Heart right ventricle (tissue), 16 donors: ENCODE measurements at places on chromosomes 12 and 14. TPM values are rescaled to one million over a fixed set of nuclear protein-coding genes. Genes with fewer than 3 reads are reported as not detected.

GLI1 gene
- 0.45 TPM for polyA plus RNA-seq

RTRAF gene
- 178 TPM for polyA plus RNA-seq

DNAI7 gene
- 0.04 TPM for polyA plus RNA-seq

MYH6 gene
- polyA plus RNA-seq, result 3,967 TPM

TAS2R42 gene
- not detected for polyA plus RNA-seq

HVCN1 gene
- polyA plus RNA-seq, result 17.9 TPM

PPP4R4 gene
- polyA plus RNA-seq, result 0.94 TPM

- DNase-seq, result no peak
These were observed 2.7 kb downstream of the APOLD1 start for GRCh38 chr12:12788131-12788530.

DNA sequence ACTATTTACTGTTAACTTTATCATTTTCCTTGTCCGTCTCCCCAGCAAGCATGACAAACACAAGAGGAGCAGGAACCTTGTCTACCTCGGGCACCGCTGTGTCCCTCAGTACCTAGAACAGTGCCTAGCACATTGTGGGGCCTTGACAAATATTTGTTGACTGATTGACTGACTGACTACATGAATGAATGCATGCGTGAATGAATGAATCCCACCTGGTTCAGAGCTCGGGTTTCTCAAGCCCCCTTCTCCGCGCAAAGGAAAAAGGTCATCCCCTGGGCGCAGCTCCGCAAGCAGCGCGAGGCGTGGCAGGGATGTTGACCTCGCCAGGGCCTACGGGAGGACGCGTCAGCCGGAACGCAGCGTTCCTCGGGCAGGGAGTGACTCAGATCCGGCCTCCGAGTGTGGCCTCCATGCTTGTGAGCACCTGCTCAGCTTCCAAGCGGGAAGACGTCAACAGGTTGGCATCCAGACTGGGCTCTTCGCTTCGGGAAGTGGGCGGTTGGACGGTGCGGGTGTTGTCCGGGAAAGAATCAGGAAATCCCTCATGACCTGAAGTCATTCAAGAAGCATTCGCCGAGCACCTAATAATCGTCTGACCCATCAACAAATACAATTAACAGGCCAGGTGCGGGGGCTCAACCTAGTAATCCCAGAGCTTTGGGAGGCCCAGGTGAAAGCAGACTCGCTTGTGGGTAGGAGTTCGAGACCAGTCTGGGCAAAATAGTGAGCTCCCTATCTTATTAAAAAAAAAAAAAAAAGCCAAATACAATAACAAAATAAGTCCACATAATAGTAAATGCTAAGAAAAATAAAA is 13.9 kb upstream of the UBC start:
- DNase-seq, result peak; percentile 72

GRCh38 chr12:57258977-57259970 is 8.3 kb upstream of the STAC3 start:
- peak; percentile 73 for DNase-seq

- DNase-seq, result no peak
These were observed 3.8 kb upstream of the KRT86 start for GRCh38 chr12:52270541-52271070.

DNA sequence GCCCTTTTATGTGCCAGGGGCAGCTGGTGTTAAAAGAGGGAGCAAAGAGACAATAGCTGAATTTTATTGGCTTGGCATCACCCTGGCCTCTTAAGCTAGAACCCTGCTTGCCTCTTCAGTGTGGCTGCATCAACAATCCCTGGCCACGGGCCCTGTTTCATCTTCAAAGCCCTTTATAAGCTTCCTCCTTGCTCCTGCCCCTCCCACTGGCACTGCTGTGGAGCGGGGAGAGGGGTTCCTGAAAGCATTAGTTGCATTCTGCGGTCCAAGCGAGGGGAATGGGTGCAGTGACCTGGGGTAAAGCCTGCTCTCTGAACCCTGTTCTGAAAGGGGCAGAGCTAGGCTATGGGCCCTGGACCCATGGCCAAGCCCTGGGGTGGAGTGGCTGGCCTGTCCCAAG is 220 bp upstream of the KRT83 start:
- no peak for DNase-seq

DNA sequence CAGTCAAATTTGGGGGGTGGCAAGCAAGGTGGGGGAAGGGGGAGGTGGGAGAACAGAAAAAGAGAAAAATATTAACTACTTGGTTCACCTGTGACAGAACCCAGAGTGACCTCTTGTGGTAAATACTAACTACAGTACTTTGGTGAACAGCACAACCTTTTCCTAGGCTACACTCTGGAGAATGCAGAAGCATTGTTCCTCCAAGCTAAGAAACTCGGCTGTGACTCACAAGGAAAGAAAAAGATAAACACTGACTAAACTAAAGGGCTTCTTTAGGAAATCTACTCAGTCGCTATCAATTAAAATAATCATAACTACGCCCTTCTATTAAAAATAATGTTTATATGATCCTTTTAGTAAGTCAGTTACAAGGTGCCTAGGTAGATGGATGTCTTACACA is 5.4 kb downstream of the KCNH5 start:
- no peak for DNase-seq

DNA sequence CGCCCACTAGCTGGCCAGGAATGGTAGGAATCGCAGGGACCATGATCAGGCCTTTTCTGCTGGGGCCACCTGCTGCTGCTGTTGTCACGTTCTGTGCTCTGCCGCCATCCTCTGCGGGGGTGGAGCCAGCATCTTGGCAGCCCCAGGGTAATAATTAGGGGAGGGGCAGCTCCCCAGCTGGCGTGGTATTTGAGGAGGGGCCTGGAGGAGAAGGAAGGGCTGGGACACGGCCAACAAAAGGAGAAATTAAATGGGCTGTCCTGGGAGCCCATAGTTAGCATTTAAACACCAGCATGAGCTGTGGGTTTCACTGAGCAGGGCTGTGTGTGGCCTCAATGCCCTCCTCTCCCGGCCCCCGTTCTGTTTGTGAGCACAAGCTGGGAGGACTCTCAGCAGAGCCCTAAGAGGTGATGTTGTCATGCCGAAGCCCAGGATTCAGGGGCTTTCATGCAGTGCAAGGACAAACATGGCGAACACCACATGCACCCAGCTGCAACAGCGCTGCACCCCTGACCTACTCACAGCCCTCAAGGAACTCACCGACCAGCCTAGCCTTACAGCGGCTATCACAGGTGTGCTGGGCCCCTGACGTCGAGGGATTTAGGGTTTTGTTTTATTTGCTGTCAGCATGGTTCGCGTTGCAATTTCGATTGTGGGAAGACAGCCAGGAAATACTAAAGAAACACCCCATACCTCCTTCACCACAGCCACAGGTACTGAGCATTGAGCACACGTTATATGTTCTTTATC is 324.3 kb downstream of the CACNA1C start:
- no peak for DNase-seq

DNA sequence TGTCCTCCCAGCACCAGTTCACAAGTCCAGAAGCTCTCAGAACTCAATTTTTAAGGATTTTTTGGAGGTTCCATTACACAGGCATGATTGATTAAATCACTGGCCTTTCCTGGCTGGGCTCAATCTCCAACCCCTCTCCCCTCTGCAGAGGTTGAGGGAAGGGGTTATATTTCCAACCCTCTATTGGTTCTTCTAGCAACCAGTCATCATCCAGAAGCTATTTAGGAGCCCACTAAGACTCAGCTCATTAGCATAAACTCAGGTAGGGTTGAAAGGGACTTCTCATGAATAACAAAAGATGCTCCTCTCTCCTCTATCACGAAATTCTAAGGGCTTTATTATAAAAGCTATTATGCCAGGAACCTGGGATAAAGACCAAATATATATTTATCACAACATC is 41.5 kb downstream of the SPPL3 start:
- no peak for DNase-seq

DNA sequence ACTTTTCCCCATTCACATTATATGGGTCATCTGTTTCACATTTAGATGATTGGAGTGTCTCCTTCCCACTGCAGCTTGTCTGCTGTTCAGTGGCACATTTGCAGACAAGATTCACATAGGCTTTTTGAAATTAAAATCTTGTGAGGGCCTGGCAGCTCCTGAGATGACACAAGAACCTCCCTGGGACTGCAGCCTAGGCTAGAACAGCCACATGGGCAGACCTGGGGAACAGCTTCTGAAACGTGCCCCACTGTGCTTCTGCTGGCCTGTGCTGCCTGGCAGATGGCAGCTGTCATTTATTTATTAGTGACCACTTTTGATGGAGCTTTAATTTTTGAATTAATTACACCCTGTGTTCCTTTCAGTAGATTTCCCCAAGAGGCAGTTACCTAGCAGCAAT is 137.4 kb downstream of the GRIP1 start:
- no peak for DNase-seq

- no peak for DNase-seq
These were observed 7.7 kb upstream of the TCTN1 start for GRCh38 chr12:110606253-110606611.

DNA sequence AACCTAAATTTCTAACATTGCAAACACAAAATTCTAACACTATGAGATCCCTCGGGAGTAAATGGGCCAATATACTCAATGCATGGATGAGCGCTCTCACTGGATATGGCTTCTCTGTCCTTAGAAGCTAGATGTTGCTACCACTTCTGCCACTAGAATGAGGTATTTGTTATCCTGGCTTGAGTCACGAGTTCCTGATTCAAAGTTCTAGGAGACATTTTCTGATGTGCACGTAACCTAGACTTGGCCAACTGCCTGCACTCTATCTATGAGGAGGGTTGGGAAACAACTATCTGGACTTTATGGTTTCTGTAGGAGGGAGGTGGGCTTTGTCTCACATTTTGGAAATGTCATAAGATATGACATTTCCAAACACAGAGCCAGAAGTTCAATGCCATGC is 37.6 kb downstream of the FERMT2 start:
- no peak for DNase-seq

DNA sequence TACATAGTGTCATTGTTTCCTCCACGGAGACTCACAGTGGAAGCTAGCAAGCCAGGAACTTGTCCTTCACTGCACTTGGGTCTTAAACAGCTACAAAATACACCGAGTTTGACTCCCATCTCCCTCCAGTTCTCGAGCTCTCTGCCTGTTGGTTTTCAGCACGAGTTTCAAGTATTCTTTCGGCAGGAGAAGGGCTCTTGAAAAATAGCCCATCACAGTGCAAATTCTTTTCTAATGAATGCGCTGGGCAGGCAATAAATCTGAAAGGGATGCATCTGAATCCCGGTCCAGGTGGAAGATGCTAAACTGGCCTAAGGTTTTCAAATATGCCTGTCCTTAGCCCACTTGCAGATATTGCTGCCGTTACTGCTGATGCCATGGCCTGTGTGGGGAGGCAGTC is 173.9 kb downstream of the CACNA1C start:
- DNase-seq, result no peak

DNA sequence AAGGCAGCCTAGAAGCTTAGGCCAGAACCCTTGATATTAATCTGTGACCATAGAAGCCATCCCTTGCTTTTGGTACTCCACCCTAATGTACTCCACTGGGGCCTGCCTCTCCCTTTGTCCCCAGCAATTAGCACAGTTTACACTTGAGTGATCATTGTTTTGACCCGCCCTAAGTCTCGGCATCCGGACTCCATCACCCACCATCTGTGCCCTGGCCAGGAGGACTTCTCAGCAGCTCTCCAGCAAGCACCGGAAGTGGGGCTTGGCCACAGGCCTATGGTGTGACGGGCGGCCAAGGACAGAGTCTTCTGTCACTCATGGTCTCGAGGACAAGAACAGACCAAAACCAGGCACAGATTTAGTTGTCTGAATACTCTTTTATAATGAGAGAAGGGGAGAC is 126.5 kb upstream of the NTF3 start:
- peak; percentile 10 for DNase-seq

- DNase-seq, result peak; percentile 42
These were observed 159.2 kb downstream of the CALM1 start for GRCh38 chr14:90556012-90556477.

DNA sequence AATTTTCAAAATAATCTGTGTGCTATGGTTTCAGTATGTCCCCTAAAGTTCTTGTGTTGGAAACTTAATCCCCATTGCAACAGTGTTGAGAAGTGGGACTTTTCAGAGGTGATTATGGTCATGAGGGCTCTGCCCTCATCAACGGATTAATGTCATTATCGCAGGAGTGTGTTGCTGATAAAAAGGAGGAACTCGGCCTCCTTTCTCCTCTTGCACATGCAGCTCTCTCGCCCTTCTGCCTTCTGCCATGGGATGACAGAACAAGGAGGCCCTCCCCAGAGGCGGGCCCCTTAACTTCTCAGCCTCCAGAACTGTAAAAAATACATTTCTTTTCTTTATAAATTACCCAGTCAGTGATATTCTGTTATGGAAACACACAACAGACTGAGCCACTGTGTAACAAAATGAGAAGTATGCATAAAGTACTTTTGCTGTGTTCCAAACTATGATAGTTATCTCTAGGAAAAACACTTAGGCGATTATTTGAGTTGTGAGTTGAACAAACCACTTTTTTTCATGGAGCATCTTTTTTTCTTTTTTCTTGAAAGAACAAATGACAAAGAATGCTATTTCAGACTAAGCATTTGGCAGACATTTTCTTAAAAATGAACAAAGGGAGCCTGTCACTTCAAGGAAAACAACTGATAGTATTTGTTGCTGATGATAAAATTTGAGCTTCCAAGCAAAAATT is 134.8 kb upstream of the FUT8 start:
- DNase-seq, result no peak

DNA sequence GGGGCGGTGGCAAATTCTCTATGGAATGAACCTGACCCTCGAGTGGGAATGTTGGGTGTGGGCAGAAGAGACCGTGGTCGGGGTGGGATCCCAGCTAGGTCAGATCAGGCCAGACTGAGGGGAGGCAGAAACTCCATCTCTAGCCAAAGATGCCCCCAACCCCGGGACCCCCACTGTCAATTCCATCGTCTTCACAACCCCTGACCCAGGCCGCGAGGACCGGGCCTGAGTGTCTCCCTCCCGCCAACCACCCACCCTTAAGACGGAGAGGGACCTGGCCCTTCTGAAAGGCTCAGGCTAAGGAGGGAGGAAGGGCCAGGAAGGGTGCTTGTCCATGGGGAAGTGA is 760 bp downstream of the PLEKHD1 start:
- no peak for DNase-seq

DNA sequence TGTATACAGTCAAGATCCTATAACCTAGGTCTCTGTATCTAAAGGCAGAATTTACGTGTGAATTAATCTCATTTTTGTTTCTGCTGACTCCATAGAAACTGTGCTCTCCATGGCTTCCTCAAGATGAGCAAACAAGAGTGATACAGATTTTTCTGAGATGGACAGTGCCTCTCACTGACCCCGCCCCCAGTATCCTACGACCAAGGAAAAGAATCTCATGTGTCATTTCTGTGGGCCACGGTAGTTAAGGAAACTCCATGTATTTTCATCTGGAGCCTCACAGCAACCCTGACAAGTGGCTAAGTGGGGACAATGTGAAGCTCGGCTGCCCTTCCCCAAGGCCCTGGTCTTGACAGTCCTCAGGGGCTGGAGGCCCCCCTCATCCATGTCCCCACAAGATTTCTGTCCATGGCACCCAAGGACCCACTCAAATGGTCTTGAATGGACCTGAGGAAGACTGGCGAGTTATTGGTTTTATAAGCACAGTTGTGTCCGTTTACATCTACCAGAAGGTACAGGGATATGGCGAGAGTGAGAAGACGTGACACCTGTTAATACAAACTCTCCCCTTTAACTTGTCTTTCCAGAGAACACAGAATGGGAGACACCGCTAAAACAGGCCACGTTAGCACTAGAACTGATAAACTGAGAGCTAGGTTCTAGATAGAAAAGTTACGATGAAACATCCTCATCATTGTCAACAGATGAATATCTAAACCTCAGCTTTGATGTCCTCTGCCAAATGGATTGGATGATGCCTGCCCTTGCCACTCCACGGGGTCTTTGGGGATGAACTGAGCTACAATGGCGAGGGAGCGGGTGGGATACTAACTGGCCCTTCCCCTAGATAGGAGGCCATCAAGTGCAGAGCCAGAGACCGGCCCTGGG is 108.4 kb upstream of the EGLN3 start:
- no peak for DNase-seq

- no peak for DNase-seq
These were observed 39.0 kb downstream of the RNF34 start for GRCh38 chr12:121438905-121439304.
